ENCODE measurements at places on chromosomes 4 and X.

GRCh38 chr4:13160920-13161319 lies 323.2 kb downstream of the RAB28 start:
- no peak for DNase-seq

GRCh38 chrX:130704053-130705038 lies 198.7 kb downstream of the ENOX2 start:
- DNase-seq = no peak

- no peak for DNase-seq
These were observed 11.7 kb upstream of the TMEM156 start for GRCh38 chr4:39043861-39044363.

- DNase-seq = no peak
These were observed 712.8 kb downstream of the FAT4 start for GRCh38 chr4:126027601-126028000.

DNA sequence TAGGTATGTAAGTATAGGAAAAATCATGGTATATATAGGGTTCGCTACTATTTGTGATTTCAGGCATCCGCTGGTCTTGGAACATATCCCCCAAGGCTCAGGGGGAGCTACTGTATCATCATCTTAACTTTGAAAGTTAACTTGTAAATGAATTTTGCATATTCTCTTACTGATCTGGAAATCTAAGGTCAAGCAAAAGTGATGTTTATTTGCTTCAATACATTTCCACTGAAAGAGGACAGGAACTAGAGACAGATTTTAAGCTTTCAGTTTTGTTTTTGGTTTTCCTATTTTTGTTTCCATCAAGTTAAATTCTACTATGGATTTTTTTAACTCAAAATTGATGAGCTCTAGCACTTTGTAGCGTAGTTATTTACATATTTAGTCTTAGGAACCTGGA lies 56.2 kb downstream of the NAF1 start:
- DNase-seq = no peak

Data from smooth muscle cell of the brain vasculature (primary cell).